Osteocyte (in vitro differentiated cells): ENCODE measurements at places on chromosomes 2 and 18.

GRCh38 chr2:43519643-43520221 lies 76.1 kb downstream of the THADA start:
- DNase-seq, result no peak

- DNase-seq, result no peak
Observed at GRCh38 chr2:163834221-163834620, 98.4 kb upstream of the FIGN start.

- no peak for DNase-seq
Observed at GRCh38 chr2:72982219-72982618, 64.9 kb downstream of the EMX1 start.

- no peak for DNase-seq
Observed at GRCh38 chr18:58024139-58024538, 19.9 kb upstream of the NEDD4L start.

DNA sequence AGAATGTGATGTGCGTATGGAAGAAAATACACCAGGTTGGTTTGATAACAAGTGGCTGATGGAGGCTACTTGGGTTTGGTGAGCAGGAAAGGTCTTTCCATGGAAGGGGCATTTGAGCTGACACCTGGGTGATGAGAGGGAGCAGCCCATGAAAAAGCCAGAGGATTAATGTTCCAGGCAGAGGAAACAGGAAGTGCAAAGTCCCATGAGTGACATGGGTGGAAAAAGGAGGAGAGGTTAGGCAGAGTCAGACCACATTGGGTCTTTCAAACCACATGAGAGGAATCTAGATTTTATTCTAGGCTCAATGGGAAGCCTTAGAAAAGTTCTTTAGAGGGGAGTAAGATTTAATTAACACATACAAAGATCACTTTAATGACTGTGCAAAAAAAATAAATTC lies 195.7 kb downstream of the LRATD1 start:
- no peak for DNase-seq
